ENCODE measurements at places on chromosomes 1 and 21.

DNA sequence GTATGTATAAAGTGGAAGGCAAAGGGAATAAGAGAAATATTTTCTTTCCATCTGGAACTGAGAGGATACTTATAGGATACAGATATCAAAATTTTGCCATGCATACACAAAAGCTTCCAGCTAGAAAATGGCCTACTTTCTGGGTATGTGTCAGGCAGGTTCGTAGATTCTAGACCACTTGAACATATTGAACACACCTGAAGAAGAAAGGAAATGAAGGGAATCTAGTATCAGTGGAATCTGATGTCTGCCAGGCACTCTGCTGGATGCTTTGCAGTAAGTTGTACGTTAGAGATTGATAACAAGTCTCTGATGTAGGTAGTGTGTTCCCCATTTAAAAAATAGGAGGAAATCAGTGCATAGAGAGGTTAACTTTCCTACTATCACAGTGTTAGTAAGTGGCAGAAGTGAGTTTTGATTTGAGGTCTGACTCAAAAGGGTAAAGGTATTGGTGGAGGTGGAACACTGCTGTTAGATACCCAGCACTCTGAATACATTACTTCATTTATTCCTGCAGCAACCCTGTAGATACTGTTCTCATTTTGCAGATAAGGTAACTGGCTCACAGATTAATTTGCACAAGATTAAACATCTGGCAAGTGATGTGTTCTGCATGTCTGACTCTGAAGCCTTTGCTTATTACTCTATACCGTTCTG, 3.0 kb downstream of the CAMSAP2 start:
- no peak for DNase-seq

GRCh38 chr21:44551340-44551961, at the start of gene KRTAP10-2:
Gene KRTAP10-2 (minus strand): TSS chr21:44551505. CDS start chr21:44551458, 47 bp downstream.
- DNase-seq: no peak

GRCh38 chr1:112651205-112651604, 23.3 kb upstream of the MOV10 start:
- no peak for DNase-seq

- DNase-seq: no peak
Observed at GRCh38 chr1:228176461-228177182, 11.0 kb downstream of the IBA57 start.

DNA sequence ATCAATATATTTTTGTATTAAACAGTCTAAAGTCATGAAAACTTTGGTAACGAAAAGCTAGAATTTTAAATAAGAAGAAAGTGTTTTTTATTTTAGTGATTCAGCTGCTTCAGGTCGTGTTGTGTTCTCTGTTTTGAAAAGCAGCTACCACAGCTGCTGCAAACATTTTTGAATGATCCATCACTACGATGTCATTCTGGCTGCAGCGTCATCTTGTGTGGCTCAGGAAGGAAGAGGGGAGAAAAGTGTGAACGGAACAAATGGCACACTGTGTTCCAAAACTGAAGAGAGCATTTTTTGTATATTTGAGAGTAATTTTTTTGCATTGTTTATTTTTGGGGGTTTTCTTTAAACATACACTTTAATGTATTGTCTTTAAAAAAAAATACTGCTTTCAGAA, 323.0 kb upstream of the ADGRL2 start:
- DNase-seq: no peak

GRCh38 chr1:155130272-155131006, 2.8 kb downstream of the EFNA1 start:
- no peak for DNase-seq

DNA sequence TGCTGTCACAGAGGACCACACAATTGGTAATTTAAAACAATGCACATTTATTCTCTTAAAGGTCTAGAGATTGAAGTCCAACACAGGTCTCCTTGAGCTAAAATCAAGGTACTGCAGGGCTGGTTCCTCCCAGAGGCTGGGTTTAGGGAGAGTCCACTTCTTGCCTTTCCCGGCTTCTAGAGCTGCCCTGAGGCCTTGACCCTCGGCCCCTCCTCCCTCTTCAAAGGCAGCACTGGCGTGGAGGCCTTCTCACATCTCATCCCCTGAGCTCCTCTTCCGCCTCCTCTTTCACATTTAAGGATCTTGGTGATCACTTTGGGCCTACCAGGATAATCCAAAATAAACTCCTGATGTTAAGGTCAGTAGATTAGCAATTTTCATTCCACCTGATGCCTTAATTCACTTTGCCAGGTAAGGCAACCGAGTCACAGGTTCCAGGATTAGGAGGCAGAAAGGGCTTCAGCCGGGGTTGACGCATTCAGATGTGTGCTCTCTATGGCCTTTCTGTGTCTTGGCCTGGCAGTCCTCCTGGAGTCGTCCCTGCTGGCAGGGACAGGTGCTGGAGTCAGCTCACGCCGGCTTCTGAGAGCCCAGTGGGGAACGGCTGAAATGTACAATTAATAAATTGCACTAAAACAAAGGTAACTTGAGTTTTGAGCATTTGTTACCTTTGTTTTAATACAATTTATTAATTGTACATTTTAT, 61.2 kb upstream of the ABCG1 start:
- DNase-seq: no peak

DNA sequence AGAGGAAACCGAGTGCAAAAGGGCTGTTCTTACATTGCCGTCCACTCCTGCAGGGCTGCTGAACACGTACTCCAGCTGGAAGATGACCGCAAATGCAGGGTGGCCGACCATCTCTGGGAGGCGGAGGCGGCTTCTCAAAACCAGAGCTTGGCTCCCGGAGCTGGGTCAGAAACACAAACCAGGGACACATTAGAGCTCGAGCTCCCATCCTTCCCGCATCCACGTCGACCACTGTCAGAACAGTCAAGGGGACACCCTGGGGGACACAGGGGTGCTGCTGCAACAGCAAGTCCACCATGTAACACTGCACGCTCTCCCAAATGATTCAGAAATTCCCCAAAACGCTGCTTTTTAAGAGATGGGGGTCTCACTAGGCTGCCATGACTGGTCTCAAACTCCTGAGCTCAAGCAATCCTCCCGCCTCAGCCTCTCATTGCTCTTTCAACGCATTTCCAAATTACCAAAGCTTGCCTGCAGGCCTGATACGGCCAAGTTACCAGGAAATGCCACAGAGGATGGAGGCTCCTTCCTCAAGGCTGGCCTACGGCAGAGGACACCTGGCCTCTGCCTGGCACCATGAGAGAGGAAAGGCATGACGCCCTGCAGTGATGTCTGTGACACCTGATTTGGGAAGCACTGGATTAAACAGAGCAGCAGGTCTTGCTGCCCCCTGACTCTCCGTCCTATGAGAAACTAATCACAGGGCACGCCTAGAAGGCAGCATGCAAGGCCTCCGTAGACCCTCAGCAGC, 45.0 kb downstream of the NPHP4 start:
- no peak for DNase-seq

GRCh38 chr1:65994223-65994622, 201.5 kb downstream of the PDE4B start:
- DNase-seq: no peak

DNA sequence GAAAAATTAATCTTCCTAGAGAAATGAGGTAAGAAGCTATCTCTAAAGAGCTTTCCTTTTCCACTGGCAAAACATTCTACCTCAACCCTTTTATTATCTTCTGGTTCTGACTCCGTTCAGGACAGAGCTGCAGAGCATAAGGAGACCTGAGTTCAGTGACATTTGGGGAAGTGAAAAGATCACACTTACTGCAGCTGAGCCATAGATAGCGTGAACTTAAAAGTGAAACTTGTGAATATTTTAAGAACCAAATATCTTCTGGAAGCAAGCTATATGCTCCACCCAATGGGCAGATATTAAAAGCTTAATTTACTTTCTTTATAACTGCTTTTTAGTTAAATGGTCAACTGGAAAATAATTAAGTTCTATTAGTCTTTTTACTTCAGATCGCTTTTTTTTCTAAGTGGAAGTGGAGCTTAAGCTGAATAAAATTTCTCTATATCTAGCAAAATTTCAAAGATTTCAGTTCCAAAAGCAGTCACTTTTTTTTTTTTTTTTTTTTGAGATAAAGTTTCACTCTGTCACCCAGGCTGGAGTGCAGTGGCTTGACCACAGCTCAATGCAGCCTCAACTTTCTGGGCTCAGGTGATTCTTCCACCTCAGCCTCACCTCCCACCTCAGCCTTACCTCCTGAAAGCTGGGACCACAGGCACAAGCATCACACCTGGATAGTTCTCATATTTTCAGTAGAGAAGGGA, 11.9 kb downstream of the PTPN22 start:
- no peak for DNase-seq
